GM18507 (cell line): ENCODE measurements at places on chromosomes 2 and 18.

DNA sequence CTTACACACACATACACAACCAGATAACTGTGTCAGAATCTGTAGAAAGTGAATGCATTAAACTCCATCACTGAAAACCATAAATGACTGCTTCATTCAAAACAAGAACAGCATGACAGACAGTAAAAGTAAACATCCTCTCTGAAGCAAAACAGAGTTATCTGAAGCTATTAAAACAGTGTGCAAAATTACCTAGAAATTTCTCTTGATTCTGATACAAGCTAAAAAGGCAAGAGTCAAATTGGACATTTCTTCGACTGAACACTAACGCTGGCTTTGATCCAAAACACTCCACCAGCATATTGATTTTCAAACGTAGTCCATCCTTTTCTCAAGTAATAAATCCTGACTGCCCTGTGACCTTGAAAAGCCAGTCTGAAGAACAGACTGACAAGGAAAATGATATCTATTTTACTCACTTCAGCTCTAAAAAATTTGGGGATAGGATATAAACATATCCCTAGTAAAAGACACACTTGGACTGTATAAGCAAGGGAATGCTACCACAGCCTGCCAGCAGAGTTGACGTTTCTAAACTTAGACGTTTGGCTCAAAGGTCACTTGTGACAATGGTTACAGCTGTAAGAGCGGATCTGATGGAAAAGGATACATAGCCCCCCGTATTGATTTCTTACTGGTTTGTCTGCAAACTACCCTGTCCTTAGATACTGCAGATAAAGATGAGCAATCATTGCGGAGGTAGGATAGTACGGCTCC, 128.9 kb upstream of the ITGB6 start:
- no peak for DNase-seq

DNA sequence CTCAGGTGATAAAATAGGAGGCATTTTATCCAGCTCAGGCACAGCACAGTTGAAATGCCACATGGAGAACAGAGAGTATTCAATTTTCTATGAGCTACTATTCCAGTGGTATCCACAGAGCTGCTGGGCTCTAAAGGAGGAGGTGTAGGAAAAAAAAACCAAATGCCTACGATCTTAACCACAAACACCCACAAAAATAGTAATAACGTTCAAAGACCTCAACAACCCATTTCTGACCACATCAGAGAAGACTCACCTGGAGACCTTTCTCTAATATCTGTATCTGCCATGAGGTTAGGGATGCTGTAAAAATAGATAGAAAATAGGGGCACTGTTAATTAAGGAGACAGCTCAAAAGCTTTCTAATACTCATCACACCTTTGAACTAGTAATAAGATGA, 294.6 kb upstream of the PARD3B start:
- no peak for DNase-seq

- DNase-seq = no peak
Measured at GRCh38 chr18:30652387-30652786, 390.2 kb downstream of the DSC3 start.

DNA sequence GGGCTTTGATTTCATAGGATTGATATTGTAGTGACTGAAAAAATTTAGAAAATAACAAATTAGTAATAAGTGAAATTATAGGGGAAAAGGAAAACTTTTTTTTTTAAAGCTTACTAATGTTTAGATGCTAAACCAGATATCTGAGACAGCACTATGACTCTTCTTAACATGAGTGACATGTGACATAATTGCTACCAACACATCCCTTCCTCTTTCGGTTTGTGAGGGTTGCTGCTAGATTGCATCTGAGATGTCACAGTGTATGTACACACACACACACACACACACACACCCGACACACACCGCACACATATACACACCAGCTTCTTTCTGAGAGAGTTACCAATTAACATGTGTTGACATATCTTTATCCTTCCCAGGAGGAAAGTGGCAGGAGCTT, 18.0 kb downstream of the RAPGEF4 start:
- DNase-seq = no peak

- DNase-seq = no peak
Measured at GRCh38 chr18:63004466-63005089, 289.2 kb downstream of the PHLPP1 start.

DNA sequence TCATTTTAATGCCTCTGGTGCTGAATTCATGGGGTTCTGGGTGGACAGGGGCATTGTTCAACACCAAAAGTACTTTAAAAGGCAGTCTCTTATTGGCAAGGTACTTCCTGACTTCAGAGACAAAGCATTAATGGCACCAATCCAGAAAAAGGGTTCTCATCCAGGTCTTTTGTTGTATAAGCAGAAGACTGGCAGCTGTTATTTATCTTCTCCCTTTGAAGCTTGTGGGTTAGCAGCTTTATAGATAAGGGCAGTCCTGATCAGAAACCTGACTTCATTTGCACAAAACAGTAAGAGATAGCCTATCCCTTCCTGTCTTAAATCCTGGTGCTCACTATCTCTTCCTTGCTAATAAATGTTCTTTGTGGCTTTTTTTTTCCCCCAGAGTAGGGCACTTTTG, 68.8 kb downstream of the VPS54 start:
- DNase-seq = no peak

- DNase-seq = no peak
Measured at GRCh38 chr2:183001948-183002347, 36.3 kb downstream of the NCKAP1 start.

GRCh38 chr2:219021591-219021990, 19.7 kb downstream of the CFAP65 start:
- DNase-seq = no peak

DNA sequence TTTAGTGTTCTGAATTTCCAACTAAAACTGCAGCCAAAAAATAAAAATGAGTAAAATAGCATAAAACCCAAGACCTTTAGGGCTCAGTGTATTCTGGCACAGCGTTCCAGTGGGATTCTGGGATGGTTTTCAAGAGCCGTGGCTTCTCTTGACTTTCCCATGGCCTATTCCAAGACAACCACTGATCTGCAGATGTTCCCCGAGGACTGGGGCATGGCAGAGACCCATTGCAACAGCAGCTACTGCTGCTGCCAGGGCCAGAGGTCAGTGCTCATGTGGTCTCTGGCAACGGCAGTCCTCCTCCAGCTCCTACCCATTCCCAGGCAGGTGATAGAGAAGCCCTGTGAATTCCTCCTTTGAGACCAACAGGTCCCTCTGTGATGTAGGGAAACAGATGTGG, 26.8 kb downstream of the TNP1 start:
- DNase-seq = no peak

DNA sequence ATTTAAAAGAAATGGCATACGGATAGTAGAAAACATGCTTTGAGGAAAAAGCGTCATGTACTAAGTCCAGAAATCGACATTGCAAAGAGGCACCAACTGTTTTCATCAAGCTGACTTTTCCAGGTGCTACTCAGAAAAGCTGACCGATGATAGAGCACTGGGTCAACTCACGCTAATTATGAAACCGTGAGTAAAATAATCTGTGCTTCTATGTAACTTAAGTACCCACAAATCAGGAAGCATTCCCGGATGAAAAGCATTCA, 353 bp upstream of the NUP35 start:
- peak; percentile 7 for DNase-seq

DNA sequence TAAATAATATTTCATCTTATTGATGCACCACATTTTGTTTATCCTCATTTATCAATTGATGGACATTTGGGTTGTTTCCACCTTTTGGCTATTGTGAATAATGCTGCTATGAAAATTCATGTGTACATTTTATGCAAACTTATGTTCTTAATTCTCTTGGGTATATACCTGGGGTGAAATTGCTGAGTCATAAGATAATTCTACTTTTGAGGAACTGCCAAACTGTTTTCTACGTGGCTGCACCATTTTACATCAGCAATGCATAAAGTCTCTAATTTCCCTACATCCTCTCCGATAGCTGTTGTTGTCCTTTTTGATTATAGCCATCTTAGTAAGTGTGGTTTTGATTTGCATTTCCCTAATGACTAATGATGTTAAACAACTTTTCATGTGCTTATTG, 116.5 kb upstream of the DLX2 start:
- DNase-seq = no peak

GRCh38 chr2:176085861-176086771, 2.4 kb upstream of the EVX2 start:
- DNase-seq = no peak

- DNase-seq = no peak
Measured at GRCh38 chr2:188079196-188079595, 212.5 kb upstream of the GULP1 start.

- DNase-seq = no peak
Measured at GRCh38 chr2:160252278-160252887, 52.3 kb upstream of the ITGB6 start.

GRCh38 chr2:109382951-109383350, 230.8 kb downstream of the SEPTIN10 start:
- no peak for DNase-seq

DNA sequence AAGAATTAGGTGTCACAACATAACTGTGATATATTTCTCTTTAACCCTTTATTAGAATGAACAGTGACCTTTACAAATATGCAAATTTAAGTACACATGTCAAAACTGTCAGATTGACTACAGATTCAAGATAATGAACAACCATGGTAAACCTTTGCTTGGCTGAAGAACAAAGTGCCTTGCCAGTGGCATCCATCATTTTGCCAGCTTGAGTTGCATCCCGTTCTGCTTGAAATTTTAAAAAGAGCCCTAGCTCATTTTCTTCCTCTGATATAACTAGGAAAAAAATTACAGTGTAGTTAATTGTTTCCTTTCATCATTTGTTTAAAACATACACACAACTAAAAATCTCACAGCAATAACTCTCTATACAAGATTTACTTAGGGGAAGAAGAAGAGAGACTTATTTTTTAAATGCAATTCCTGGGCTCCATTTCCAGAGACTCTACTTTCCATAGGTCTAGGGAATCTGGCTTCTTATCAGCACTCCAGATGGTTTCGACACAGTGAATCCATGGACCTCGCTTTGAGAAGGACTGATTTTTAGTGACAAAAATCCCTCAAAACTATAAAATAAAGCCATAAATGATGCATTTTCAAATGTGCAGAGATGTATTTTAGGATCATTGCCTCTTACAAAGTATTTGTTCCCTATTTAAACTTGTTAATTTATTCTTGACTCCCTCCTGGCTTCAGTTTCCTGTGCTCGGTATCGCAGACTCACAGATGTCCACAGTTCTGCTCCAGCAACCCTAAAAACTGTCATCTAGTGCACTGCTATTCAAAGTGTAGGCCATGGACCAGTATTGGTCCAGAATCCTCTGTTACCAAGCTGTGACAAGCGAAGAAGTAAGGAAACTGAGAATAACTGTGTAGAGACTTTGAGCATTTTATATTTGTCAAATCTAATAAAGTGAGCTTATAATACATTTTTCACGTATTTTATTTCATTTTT, 50.1 kb downstream of the ICA1L start:
- no peak for DNase-seq

DNA sequence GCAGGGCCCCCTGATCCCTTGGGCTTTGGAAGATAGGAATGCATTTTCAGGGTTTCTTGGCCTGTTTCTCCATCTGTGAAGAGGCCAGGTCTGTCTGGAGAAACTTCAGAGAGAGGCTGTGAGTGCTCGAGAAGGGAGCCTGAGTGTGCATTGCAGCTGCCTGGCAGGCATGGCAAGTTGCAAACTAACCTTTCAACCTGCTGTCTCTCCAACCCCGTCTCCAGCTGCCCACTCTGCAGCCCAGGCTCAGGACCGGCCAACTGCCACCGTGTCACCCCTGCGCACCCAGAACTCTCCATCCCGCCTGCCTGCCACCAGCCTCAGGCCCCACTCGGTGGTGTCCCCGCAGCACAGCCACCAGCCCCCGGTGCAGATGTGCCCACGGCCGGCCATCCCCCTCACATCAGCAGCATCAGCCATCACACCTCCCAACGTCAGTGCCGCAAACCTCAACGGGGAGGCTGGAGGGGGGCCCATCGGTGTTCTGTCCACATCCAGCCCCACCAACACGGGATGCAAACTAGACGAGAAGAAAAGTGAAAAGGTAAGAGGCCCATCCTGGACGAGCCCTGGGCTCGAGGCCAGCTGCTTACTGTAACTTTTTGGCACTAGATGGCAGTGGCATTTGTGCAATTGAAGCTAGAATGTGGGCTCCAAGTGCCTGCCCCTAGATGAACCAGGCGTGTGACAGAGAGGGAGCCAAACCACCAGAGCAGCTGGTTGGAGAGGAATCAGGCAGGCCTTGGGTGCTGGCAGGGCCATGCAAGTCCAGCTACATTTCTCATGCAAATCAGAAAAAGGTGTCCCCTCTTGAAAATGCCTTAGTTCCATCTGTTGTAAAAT, 164.6 kb downstream of the SEPTIN10 start:
- no peak for DNase-seq

DNA sequence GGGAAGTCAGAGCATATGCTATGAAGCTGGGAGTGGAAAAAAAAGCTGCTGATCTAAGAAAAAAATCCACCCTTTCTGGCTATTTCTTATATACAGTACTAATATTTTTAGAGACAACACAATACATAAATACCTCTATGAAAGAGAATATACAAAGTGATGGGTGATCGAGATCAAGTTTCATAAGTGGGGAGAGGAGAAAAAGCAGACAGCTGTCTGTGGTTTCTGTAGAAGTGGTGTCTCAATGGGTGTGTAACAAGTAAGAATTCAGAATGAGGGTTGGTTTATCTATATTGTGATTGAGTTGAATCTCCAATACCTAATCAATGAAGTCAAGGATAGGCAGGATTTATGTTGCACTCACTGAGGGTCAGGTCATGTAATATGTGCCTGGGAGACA, 191.0 kb downstream of the HNMT start:
- DNase-seq = no peak

DNA sequence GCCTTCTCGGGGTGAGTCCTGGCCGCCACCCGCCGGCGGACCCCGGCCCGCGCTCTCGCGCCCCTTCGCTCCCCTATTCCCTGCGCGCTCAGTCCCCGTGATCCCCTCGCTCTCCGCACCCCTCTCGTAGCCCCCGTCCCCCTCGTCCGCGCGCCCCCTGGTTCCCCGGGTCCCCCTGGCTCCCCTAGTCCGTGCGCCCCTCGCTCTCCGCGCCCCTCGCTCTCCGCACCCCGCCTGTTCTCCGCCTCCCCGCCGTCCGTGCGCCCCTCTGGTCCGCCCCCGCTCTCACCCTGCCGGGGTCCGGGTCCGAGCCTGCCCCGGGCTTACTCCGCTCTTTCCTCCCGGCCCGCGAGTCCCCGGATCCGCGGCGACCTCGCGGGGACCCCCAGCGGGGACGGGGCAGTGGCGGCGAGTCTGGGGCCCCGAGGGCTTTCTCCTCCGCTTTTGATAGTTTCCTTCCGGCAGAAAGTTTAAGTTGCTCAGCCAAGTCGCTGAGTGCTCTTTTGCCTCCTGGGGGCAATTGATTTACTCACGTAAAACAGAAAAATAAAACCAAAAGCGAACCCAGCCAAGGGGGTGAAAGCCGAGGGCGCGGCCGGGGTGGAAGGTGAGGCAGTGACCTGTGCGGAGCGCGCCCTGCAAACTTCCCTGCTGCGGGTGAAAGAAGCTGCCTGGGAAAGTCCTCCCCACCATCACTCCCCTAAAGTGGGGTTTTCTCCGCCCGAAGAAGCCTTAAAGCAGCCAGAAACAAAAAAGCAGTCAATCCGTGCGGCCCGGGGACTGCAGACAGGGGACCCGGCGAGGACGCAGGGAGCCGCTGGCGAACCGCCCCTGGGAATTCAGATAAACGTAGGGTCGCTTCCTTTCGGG, 568 bp downstream of the RAB31 start:
- no peak for DNase-seq

- no peak for DNase-seq
Measured at GRCh38 chr2:145748927-145749326, 1229.0 kb upstream of the ZEB2 start.
